Stimulated activated CD4-positive, alpha-beta T cell treated with anti-CD3 and anti-CD28 coated beads, Interleukin-15, amount 100 ng/mL, for 24 hours (primary cell): ENCODE measurements at places on chromosomes 13 and 19.

DNA sequence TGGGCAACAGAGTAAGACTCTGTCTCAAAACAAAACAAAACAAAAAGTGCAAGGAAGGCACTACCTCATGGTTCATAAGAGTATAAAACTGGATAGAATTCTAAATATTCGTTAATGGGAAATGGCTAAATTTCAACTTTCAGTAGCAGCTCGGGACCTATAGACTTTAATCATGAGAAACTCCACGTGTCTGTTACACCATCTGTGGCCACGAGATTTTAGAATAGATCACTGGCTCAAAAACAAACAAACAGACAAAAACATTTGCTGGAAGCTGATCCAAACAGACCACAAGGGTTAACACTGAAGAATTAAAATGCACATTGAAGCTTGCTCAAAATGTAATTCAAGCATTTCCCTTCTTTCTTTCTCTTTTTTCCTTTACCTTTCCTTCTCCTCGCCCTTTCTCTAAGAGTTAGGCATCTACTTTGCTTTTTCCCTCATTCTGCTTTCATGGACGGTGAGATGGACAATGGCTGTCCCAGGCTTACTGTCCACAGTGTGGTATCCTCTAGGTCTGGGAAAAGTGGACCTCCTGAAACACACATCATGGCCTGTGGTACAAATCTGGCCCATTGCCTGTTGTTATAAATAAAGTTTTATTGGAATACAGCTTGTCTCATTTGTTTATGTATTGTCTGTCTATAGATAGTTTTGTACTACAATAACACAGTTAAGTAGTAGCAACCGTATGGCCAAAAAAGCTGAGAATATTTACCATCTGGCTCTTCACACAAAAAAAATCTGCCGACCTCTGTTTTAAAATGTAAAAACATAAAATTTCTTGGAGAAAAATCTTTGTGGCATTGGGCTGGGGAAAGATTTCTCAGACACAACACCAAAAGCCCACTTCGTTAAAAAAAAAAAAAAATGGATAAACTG, 10.3 kb downstream of the ELAVL1 start:
- no peak for DNase-seq

- no peak for DNase-seq
These were observed 4.3 kb upstream of the USF2 start for GRCh38 chr19:35264268-35265125.

- no peak for DNase-seq
These were observed 208.9 kb upstream of the SOX1 start for GRCh38 chr13:111857846-111858560.

DNA sequence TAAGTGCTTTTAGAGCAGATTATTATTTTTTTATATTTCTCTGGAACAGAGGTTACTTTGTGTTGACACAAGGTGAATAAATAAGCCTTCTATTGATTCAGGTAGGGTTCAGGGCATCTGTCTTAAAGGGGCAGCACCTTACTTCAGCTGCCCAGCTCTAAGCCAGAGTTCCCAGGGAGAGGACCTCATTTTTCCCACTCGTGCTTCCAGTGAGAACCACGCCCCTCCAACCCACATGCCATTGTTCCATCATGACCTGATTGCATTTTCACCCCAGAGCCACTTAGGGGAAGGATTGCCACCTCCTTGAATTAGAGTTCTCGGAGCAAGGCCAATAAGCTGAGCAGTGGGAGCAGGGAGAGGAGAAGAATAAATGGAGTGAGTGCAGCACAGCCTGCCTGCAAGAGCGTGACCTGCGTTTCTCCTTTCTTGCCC, 104.3 kb upstream of the FRY start:
- DNase-seq = no peak

DNA sequence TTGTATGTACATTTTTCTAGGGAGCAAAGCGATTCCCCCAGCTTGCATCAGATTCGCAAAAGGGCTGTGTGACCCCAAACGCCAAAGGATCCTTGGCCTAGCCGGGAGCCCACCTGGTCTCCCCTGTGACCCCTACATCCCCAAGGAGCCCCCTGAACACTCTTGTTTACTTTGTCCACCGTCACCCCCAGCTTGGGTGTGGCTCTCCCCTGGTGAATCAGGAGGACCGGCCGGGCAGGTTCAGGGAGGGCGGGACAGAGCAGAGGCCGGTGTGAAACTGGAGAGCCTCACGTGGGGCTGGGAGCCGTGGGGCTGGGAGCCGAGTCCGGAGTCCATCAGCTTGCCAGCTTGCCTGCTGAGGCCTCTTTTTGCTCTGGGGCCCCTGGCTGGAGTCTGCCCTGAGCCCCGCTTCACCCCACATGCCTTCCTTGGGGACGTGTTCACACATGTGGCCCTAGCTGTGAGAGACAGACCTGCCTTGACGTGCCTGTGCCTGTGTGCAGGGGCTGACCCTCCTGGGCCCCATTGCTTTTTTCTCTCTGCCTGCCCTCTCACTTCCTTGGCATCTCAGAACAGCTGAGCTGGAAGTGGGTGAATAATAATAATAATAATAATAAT, 2.0 kb downstream of the ITPKC start:
- no peak for DNase-seq

GRCh38 chr13:20291037-20291436, 58.9 kb upstream of the GJB6 start:
- DNase-seq = no peak

DNA sequence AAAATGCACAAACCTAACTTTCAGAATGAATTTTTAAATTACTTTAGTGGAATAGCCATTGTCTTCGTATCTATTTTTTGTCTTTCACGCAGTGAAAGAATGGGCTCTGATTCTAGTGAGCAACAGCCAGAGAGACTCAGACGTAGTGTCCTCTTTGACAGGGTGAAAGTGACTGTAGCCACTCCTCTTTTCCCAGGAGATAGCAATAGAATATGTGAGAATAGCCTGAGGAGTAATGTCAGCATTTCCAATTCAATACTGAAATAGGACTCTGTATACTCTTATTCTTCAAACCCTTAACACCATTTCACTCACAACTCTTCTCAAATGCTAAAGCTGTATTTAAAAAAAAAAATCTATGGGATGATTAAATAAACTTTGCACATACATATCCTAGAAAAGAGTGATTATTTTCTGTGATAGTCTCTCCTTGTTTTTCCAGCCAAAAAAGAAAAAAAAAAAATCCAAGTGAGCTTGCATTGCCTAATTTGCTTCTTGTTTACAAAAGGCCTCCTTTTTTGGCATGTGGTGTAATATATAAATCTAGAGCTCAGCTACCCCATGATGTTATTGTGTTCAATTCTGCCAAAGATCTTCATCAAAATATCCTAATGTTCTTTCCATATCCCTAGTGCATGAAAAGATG, 626.1 kb upstream of the SLITRK6 start:
- DNase-seq = no peak

- DNase-seq = no peak
These were observed 690.8 kb upstream of the ARGLU1 start for GRCh38 chr13:107258599-107259187.

DNA sequence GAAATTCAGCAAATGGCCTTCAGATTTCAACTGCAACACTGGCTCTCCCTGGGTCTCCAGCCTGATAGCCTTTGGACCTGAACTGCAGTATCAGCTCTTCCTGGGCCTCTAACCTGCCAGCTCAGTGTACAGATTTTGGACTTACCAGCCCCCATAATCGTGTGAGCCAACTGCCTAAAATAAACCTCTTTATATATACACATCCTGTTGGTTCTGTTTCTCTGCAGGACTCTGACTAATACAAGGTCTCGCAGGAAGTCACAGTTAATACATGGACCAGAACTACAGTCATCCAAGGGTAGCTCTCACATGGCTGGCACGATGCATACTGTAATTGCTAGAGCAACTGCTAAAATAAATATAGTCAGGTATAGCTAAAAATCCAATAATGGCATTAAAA, 85.1 kb downstream of the KATNAL1 start:
- no peak for DNase-seq

GRCh38 chr13:75656425-75656989, 20.4 kb downstream of the LMO7 start:
- no peak for DNase-seq

- no peak for DNase-seq
These were observed 2.2 kb upstream of the TMEM161A start for GRCh38 chr19:19140476-19140875.

GRCh38 chr13:28610996-28611395, 47.9 kb upstream of the POMP start:
- peak; percentile 10 for DNase-seq

DNA sequence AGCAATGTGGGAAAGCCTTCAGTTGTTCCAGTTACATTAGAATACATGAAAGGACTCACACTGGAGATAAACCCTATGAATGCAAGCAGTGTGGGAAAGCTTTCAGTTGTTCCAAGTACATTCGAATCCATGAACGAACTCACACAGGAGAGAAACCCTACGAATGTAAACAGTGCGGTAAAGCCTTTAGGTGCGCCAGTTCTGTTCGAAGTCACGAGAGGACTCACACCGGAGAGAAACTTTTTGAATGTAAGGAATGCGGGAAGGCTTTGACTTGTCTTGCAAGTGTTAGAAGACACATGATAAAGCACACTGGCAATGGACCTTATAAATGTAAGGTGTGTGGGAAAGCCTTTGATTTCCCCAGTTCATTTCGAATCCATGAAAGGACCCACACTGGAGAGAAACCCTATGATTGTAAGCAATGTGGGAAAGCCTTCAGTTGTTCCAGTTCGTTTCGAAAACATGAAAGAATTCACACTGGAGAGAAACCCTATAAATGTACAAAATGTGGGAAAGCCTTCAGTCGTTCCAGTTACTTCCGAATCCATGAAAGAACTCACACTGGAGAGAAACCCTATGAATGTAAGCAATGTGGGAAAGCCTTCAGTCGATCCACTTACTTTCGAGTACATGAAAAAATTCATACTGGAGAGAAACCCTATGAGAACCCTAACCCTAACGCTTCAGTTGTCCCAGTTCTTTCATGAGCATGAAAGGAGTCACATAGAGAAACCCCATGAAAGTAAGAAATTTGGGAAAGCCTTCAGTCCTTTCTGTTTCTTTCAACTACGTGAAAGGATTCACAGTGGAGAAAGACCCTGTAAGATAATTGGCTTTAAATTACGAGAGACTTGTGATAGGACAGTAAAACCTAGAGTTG, 20.1 kb downstream of the ZNF627 start:
- DNase-seq = no peak

DNA sequence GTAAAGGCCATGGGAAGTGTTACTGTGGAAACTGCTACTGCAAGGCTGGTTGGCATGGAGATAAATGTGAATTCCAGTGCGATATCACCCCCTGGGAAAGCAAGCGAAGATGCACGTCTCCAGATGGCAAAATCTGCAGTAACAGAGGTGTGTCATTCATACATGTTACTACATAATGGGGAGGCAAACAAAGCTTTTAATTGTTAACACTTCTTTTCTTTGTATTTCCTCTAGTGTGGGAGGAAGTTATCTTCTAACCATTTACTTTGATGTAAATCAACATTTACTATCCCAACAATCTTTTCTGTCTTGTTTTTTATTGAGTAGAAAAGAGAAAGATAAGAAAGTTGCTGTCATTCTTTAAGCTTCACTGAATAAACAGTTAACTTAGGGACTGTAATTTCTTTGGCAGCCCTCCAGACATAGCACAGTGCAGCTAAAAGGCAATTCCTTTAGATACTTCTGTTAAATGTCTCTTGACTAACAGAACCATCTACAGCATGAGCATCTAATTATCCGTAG, 126.9 kb downstream of the ITGBL1 start:
- no peak for DNase-seq

DNA sequence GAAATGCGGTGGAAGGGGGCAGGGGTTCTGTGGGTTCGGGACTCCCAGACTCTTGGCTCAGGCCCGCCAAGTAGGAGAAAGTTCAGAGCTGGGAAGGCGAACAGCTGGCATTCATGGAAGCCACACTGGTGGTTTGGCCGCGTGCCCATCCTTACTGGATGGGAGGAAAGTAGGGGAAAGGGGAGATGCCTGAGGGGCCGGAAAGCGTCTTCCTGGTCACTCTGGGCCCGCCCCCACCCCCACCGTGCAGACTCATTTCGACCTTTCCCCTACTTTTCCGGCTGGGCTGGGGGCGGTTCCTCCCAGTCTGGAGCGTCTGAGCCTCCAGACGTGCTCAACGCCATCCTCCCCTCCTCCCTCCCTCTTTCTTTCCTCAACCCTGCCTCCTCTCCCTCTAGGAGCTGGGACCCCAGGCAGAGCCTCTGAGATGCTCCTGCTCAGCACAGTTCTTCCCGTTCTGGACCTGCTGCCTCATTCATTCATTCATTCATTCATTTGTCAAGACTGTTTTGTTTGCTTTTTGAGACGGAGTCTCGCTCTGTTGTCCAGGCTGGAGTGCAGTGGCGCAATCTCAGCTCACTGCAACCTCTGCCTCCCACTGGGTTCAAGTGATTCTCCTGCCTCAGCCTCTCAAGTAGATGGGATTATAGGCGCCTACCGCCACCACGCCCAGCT, 3.5 kb downstream of the ANGPTL4 start:
- DNase-seq = no peak

DNA sequence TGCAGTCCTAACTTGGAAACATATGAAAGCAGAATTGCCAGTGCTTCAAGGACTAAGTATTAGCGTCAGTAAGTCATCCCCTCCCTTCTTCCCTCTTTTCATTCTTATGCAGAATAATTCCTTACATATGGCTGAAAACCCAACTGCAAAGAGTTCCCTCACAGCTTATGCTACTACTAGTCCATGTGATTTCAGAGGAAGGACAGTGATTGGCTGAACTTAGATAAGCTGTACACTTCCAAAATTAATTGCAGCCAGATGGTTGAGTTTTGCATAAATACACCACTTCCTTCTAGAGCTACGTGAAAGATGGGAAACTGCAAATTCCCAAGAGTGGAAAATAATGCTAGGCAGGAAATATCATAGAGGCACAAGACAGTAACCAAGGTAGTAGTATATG, 730.4 kb downstream of the OLFM4 start:
- DNase-seq = no peak

GRCh38 chr13:38703255-38703654, 16.4 kb downstream of the FREM2 start:
- DNase-seq = no peak

DNA sequence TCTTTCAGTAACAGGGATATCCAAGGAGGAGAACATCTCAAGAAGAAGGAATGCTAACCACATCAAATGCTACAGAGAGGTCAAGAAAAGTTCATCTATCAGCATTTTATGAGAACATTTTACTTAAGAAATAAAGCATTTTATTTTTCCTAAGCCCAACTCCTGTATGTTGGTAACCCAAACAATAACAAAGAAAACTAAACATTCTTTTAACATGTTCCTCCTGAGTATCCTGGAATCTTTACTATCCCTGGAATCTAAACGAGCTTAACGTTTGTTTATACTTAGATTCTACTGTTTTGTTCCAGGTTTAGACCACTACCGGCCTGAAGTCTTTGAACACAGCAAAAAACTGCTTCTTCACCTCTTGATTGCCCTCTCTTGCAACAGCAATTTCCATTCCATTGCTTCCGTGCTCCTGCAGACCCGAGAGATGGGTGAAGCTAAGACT, 89.7 kb downstream of the ZAR1L start:
- DNase-seq = no peak

- no peak for DNase-seq
These were observed 3.8 kb upstream of the RPL36 start for GRCh38 chr19:5686326-5686646.
